ENCODE measurements at places on chromosomes 4 and X. TPM values are rescaled to one million over a fixed set of nuclear protein-coding genes. Genes with fewer than 3 reads are reported as not detected.

Gene SSR4
- total RNA-seq, result 414 TPM

Gene KIF4A
- 24.2 TPM for total RNA-seq

Gene ETDA
- not detected for total RNA-seq

Gene USP26
- not detected for total RNA-seq

Gene MMAA
- 1.6 TPM for total RNA-seq

Gene FAM53A
- total RNA-seq, result 0.69 TPM

Gene GPR82
- not detected for total RNA-seq

Gene CORIN
- not detected for total RNA-seq

Gene IQSEC2
- 31.0 TPM for total RNA-seq

Gene TENM3
- 1.4 TPM for total RNA-seq

Gene SLC6A14
- total RNA-seq, result not detected

Gene TRO
- total RNA-seq, result 0.46 TPM

Gene DCLK2
- total RNA-seq, result 10.4 TPM

Gene SMIM31
- 0.07 TPM for total RNA-seq

Gene JCHAIN
- not detected for total RNA-seq

Gene RPS6KA6
- 6.1 TPM for total RNA-seq

Gene GUCY1B1
- total RNA-seq, result 0.27 TPM

Gene LARP7
- total RNA-seq, result 43.2 TPM

Gene HS6ST2
- total RNA-seq, result 0.17 TPM

Gene PGK1
- 557 TPM for total RNA-seq

Gene WDR17
- total RNA-seq, result 2.0 TPM

Gene FAM184B
- total RNA-seq, result not detected

Gene PIM2
- 9.6 TPM for total RNA-seq

Gene FABP2
- total RNA-seq, result not detected

Gene SLC4A4
- 2.8 TPM for total RNA-seq

Gene C4orf54
- not detected for total RNA-seq

Gene HSFX1
- 0.14 TPM for total RNA-seq

Gene ATP1B4
- total RNA-seq, result not detected

Gene TMEM156
- total RNA-seq, result 24.9 TPM

Gene RS1
- total RNA-seq, result not detected

Gene PCDH18
- not detected for total RNA-seq

Gene H2BW1
- total RNA-seq, result not detected

Gene GPRIN3
- 5.7 TPM for total RNA-seq

Gene C4orf50
- not detected for total RNA-seq

Gene HMGB3
- 133 TPM for total RNA-seq

Gene HNRNPH2
- 67.1 TPM for total RNA-seq

Gene NALF2
- total RNA-seq, result 5.5 TPM

Gene GC
- total RNA-seq, result not detected

Gene PDCL2
- total RNA-seq, result not detected

Gene FAM149A
- total RNA-seq, result 1.5 TPM

Gene SATL1
- not detected for total RNA-seq

Gene SUV39H1
- 22.3 TPM for total RNA-seq

Gene POU4F2
- total RNA-seq, result not detected

Gene MAGEA12
- total RNA-seq, result not detected

Gene RHOXF2
- not detected for total RNA-seq

Gene CXCL10
- total RNA-seq, result not detected

Gene PORCN
- total RNA-seq, result 16.5 TPM

Gene SOWAHD
- 0.20 TPM for total RNA-seq

Gene PCYT1B
- total RNA-seq, result not detected

Gene ARMCX1
- total RNA-seq, result 0.43 TPM
